ENCODE measurements at places on chromosomes 7 and 10. TPM values are rescaled to one million over a fixed set of nuclear protein-coding genes. Genes with fewer than 3 reads are reported as not detected.

GRCh38 chr7:36115448-36116321 lies 37.4 kb upstream of the EEPD1 start:
- peak; percentile 27 for DNase-seq

Gene SLC39A12
- total RNA-seq = not detected

GRCh38 chr7:99357701-99358490 lies 16.6 kb upstream of the ARPC1B start:
- peak; percentile 18 for DNase-seq

DNA sequence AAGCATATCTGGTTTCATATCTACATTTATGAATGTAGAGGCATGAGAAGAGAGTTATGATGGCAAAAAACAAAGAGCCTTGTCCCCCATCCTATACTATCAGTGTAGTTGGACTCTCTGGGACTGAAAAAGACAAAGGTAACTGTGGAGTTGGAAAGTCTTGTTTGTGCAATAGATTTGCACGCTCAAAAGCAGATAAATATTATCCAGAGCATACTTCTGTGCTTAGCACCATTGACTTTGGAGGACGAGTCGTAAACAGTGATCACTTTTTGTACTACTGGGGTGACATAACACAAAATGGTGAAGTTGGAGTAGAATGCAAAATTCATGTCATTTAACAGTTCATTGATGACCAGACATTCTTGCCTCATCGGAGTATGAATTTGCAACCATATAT lies 85.2 kb upstream of the EGFR start:
- no peak for DNase-seq

- no peak for DNase-seq
These were observed 27.0 kb downstream of the SLC26A4 start for GRCh38 chr7:107687656-107688055.

DNA sequence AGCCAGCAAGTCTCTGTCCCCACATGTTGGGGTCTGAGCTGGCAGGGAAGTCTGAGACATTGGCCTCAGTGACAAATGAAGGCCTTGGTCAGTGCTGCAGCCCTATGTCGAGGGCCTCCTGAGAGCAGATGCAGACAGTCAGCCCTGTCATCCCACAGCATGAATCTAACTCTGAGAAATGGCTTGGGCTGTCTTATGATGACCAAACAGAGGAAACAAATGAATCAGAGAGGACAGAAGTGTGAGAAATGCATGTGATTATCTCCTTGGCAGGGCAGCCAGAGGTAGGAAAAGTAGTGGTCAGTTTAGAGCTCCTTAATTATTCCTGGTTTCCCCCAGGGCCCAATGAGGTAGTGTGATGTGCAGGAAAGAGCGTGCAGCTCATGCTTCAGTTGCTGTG lies 287.6 kb downstream of the SORCS3 start:
- no peak for DNase-seq

DNA sequence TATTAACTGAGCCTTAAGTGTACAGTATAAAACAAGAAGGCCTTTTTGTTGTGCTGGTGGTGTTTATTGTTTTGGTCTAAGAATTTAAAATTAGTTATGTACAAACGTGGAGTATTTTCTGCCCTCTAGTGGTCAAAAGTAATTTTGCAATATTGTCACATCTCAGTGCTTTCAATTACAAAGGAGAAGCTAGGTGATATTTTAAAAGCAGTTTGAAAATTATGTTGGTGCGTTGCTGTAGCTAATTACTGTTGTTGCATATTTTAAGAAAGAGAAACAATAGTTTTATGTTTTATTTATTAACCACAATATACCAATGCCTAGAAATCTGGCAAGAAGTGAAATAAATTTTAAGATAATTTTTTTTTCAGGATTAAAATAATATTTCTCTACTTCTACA lies 11.4 kb downstream of the NPVF start:
- no peak for DNase-seq

DNA sequence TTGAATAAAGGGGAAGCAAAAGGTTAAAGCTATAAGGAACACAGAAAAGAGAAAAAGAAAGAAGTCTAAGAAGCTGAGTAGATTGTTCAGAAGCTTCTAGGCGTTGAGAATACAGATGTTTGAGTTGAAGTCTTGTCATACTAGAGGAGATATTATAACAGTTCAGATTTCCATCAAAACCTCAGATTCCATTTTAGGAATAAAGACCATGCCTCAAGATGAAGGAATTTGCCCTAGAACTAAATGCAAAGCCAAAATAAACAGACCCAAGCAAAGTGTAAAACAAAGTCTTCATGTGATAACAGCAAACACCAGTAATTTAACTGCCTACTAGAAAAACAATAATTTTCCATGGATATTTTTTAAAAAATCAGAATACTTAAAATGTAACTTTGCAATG lies 476.5 kb upstream of the POT1 start:
- DNase-seq = no peak

Gene COPS6
- total RNA-seq = 43.7 TPM

DNA sequence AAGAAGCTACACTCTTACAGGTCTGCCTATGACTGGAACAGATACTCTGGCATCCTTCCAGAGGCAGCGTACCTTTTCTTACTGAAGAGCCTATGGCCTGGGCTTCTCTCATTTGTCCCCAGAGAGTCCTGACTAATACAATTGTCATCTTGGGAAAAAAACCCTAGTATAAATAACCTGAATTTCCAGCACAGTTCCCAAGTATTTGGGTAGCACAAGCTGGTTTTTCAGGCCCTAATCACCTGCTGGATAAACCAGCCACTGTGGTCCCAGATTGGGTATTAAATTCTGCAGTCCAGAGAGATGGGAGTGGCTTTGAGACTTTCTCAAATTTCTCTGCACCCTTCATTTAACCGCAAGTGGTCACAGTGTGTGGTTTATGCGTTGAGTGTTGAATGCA lies 186.8 kb upstream of the NEBL start:
- no peak for DNase-seq

GRCh38 chr10:109037978-109038377 lies 885.3 kb downstream of the XPNPEP1 start:
- no peak for DNase-seq

DNA sequence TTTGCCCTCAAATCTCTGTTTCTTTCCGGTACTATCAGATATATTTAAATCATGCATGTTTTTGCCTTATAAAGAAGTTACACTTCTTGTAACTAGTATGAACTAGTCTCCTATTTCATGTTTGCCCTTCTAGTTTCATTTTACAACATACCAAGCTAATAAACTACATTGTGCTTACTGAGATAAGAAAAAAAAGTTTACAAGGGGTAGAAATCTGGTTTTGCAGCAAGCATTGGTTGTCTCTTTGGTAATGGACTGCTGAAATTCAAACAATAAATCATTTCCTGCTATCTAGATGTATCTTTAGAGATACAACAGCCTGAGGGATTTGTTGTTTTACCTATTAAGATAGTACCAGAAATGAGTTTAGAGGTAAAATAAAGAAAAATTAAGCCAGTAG lies 18.8 kb downstream of the PTTG1IP2 start:
- DNase-seq = no peak

Gene IGFBP3
- 145 TPM for total RNA-seq

DNA sequence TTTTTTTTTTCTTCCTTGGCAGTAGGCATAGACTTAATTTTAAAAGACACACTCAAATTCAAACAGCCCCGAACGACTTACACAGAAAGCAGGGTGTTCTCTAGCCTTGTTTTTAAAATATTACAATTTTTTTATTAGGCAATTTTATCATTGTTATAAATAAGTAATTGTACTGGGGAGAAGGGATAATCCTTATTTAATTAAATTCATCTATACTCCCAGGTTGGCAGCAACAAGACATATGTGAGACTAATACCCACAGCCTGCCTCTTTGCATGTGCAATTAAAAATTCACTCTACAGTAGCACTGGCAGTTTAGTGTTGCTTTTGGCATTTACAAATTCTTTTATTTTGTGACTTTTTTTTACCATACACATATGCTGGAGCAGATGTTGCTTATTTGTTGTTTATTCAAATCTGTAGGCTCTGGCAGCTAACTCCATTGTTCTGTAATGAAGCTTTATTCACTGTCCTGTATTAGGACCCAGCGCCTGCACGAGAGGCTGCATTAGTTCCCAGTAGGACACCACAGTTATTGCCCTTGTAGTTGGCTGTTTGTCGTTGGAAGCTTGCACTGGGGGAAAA lies 84.9 kb upstream of the PPP1R17 start:
- DNase-seq = no peak

Gene C10orf53
- not detected for total RNA-seq

Gene PKD1L1
- total RNA-seq = 0.44 TPM

Gene ERV3-1
- total RNA-seq = 33.9 TPM

DNA sequence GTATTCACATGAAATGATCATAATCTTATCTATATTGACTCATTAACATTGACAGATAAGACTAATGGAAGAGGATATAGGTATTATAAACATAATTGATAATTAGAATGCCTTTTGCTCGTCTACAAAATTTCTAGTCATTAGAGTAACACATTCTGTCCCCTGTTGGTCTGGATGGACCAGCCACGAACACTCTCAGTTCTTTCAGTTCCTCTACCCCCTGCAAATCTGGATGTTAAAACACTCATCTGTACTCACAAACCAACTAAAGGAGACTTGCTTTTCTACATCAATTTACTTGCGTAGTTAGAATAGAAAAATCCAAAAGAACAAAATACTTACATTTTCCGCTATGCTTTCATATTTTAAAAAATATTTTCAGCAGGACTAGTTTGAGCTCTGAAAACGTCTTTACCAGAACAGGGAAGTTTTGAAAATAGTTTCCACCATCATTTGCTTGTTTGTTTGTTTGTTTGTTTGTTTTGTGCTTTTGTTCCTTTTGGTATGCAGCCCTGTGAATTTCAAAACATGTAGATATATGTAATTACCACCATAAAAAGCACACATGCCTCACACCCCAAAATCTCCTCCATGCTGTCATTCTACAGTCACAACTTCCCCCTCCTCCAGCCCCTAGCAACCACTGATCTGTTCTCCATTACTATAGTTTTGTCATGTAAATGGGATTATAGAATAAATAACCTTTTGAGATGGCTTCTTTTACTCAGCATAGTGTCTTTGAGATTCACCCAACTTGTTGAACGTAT lies 103.8 kb downstream of the FZD1 start:
- no peak for DNase-seq

DNA sequence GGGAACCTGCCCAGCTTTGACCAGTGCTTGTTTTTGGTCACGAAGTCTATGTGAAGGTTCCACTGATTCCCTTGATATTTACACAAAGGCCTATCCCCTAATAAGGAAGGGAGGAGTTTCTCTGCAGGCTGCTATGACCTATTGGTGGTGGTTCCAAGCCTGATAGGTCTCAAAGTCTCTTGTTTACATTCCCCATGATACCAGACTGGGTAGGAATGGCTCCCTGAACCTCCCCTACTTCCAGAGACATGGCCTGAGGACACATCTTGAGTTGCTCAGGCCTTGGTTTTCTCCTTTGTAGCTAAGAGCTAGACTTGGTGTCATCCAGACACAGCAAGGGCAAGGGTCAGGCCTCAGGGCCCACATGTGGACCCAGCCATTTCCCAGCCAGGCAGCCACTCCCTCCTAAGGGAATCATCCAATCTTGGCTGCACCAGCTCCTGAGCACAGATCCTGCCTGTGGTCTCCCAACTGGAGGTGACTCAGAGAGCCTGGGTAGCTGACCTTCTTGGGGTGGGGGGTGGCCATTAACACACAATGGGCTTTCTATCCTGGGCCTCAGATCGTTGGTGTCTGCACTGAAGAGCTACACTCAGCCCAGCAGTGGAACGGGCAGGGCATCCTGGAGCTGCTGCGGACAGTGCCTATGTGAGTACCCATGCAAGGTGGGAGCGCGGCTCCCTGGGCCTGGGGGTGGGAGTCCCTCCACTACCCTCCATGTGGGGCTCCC lies 51.0 kb upstream of the TRIM8 start:
- no peak for DNase-seq

Gene VAX1
- total RNA-seq = not detected

Gene CFAP43
- total RNA-seq = 4.3 TPM

DNA sequence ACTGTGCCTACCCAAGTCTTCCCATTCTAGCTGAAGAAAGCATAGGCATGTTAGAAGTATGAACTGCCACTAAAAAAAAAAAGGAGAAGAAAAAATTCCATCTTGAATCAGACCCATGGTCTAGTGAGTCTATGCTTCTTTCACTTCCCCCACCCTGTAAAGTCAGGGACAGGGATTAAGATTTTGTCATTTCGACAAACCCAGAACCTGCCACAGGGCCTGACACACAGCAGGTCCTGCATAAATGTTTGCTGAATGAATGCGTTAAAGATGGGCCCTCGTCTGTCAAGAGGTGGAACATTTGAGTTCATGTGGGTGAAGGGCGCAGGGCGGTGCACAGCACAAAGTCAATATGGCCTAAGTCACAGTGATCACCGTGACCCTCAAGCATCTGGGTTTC lies 4.9 kb downstream of the HIPK2 start:
- no peak for DNase-seq

Gene IFIT1
- total RNA-seq = 17.0 TPM

DNA sequence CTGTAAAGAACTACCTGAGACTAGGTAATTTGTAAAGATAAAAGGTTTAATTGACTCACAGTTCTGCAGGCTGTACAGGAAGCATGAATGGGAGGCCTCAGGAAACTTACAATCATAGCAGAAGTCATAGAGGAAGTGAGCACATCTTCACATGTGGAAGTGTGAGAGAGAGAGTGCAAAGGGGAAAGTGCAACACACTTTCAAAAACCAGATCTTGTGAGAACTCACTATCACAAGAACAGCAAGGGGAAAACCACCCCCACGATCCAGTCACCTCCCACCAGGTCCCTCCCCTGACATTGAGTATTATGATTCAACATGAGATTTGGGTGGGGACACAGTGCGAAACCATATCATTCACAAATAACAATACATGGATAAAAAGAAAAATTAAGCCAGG lies 24.5 kb downstream of the AVL9 start:
- no peak for DNase-seq

DNA sequence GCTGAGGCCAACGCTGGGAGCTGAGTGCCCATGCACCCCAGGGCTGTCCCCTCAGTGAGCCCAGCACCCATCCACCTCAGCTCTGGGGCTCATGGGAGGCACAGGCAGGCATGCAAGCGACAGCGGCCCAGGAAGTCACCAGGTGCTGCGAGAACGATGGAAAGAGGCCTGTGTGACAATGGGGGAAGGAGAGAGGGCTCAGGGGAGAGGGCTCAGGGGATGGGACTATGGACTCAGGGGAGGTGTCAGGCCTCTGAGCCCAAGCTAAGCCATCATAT lies 292.5 kb downstream of the WDR37 start:
- DNase-seq = no peak

DNA sequence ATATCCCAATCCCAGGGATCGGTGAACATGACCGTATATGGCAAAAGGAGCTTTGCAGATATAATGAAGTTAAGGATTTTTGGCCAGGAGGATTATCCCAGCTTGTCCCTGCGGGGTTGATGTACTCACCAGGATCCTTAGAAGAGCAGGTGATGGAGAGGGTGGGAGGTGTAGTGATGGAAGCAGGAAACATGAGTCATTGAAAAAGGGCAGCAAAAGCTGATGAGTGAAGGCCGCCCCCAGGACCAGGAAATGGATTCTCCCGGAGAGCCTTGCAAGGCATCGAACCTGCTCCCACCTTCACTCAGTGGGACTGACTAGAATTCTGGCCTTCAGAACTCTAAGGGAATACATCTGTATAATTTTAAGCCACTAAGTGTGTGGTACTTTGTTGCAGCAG lies 5.2 kb upstream of the NUPR2 start:
- DNase-seq = no peak

Gene WEE2
- total RNA-seq = not detected
